ENCODE measurements at places on chromosomes 16 and 17. TPM values are rescaled to one million over a fixed set of nuclear protein-coding genes. Genes with fewer than 3 reads are reported as not detected.

The C1QTNF1 gene
- 158 TPM for total RNA-seq

The ZPBP2 gene
- not detected for total RNA-seq

The NUDT7 gene
- 3.7 TPM for total RNA-seq

The DEXI gene
- 57.8 TPM for total RNA-seq

The DOC2A gene
- total RNA-seq: not detected

Measured in regular cardiac myocyte (primary cell).